ENCODE measurements at places on chromosomes 1 and 21.

DNA sequence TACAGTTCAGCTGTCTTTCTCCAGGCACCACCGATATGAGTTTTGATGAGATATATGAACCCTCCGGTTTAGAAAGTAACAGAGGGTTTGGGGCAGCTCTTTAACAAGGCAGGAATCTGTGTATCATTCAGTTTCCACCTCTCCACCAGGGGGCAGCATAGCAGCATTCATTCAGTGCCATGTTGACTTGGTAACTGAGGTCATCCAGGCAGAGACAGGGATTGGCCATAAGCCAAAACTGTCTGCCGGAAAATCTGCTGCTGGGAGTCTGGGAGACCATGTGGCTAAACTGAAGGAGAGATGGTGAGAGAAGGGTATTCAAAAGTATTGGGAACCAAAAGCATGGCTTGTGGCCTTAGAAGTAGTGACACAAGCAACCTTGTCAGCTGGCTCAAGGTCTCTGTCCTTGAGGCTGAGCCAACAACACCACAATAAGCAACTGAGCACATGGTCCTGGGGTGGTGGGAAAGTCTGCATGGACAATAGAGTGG is 98.5 kb downstream of the LMX1A start:
- no peak for DNase-seq

DNA sequence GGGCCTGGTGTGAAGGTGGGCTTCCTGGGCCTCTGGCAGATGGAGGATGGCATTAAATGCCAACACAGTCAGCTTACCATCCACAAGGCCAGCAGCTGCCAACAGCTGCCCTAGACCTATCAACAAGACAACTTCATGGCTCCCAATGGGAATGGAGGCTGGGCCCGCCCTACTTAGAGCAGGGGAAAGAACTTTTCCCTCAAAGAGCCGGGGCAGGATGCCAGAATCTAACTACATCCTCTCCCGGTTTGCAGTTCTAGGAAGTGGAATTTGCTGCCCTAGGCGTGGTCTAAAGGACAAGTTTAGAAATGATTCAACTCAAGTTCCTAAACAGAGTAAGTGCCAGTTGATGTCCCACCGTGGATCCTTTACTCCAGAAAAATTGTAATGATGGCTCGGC is 13.1 kb downstream of the ICMT start:
- DNase-seq = no peak

GRCh38 chr1:168568346-168568745 is 8.1 kb upstream of the XCL1 start:
- DNase-seq = no peak

- no peak for DNase-seq
These were observed 1.1 kb upstream of the CIART start for GRCh38 chr1:150281221-150281757.

DNA sequence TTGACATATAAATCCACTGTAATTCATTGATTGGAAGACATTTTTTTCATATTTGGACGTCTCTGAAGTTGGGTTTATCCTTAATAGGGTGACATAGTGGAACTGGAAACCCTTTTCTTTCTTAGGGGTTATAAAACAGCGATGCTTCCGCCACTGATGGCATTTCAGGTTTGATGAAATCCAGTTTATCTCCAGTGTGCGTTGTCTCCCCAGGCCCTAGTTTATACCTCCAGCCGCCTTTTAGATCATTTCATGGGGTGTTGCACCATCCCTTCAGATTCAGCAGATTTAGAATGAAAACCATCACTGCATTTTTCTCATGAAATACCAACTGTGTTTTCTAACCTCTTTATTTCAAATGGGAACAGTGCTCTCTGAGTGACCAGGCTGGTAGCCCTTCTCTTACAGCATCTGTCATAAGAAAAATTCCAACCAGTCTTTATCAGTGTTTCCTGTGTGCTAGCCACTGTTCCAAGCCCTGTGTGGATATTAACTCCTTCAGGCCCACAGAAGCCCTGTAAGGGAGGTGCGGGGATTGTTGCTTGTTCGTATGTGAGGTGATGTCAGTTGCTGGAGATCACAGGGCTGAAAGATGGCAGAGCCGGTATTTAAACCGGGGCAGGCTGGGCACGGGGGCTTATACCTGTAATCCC is 19.0 kb downstream of the H6PD start:
- no peak for DNase-seq

GRCh38 chr1:61135291-61135690 is 52.9 kb downstream of the NFIA start:
- DNase-seq = no peak

- no peak for DNase-seq
These were observed 8.4 kb downstream of the FOXE3 start for GRCh38 chr1:47424336-47424982.

DNA sequence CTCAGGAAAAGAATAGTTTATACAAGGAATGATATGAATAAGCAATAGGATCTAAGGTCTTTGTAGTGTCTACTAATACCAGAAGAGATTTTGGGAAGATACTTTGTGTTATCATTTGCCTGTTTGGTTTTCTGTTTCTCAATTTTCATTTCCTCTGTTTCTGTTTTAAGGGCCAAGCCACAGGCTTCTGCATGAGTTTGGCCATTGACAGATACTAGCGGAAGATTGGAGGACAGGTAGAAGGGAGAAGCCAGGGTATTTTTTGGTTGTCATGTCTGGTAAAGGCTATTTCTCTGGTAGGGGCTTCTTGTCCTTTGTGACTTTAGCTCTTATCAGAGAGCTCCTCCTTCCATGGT is 51.4 kb downstream of the HS2ST1 start:
- no peak for DNase-seq
